ENCODE measurements at places on chromosomes 11 and 22. TPM values are rescaled to one million over a fixed set of nuclear protein-coding genes. Genes with fewer than 3 reads are reported as not detected.

SRSF8 gene
- total RNA-seq: 0.41 TPM

GTSE1 gene
- 13.7 TPM for total RNA-seq

DNA sequence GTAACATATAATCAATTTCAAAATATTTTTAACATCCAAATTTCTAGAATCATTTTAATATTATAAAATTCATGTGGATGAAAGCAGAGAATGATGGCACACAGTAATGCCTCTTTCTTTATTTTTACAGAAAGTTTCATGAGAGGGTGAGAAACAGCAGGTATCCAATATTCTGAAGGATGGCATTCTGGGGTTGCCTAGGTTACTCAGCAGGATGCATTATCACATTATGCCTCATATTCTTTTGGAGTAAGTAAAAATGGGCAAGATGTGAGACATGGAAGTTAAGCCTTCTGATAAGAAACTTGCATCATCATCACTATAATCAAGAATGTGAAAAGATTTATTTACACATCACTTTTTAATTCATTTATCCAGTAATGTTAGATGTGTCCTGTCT, 148.7 kb upstream of the PGR start:
- DNase-seq: no peak

GRCh38 chr11:8383627-8384026, 119.9 kb upstream of the LMO1 start:
- no peak for DNase-seq

- DNase-seq: no peak
Observed at GRCh38 chr11:129973068-129973467, 29.6 kb downstream of the PRDM10 start.

DNA sequence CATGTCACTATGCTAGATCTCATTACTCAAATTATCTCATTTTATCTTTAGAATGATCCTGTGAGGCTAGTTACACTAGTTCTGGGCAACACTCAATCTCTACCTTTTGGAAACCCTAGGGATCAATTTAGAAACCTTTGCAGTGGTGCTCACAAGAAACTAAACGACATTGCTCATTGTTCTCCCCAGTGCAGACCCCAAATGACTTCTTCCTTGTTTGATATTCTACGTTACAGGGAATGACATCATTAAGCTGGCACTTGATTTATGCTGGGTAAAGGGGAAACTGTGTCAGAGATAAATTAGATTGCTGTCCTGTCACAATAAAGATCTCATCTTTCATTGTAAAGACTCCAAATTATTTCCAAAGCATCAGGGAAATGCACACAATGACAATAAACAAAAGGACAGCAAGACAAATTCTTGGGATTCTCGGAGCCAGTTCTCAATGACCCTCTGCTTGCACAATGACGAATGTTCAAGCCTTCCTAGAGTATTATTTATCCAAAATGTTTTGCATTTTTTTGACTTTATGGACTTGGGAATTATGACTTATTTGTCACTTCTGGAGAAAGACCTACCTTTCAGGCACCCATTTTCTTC, 1121.8 kb upstream of the TENM4 start:
- no peak for DNase-seq

- DNase-seq: peak; percentile 64
Observed at GRCh38 chr11:65501472-65502273, 2.8 kb downstream of the MALAT1 start.

DNA sequence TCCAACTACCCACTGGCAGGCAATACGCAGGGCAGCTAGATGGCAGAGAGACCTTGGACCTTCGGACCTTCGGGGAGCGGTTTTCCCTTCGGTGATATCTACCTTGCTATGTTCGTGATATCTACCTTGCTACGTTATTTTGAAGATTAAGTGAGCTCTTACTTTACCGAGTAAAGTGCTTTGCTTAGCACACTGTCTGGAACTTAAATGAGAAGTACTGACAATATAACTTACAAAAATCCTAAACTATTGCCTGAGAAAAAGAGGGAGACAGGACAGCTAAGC, 1.0 kb upstream of the PRDM10 start:
- DNase-seq: no peak

DNA sequence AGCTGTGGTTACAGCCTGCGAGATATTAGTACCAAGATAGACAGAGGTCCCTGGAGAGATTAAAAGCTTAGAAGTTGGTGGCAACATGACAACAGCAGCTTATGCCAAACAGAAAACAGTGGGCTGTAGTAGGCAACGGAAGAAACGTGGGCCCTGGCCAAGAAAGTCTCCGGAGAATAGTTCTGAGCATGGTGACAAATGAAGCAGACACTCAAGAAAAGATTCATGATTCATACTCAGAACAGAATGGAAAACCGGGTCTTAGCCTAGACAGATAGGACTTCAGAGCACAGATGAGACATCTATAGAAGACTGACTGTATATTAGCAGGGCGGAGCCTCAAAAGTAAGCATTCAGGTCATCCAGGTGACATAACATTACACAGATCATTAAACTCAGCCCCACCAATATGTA, 727.4 kb downstream of the ETS1 start:
- no peak for DNase-seq

GRCh38 chr11:80227915-80228314, 787.1 kb upstream of the TENM4 start:
- DNase-seq: no peak

- no peak for DNase-seq
Observed at GRCh38 chr22:47808886-47809620, 1046.6 kb downstream of the TBC1D22A start.

All from A172 (cell line).